ENCODE measurements at places on chromosomes 2 and 18. TPM values are rescaled to one million over a fixed set of nuclear protein-coding genes. Genes with fewer than 3 reads are reported as not detected.

GRCh38 chr2:14927021-14927564 is 294.6 kb downstream of the LRATD1 start:
- H3K27me3 ChIP-seq: no peaks in the 10 kb centered on the region
- no peak overlapping the region for H3K27ac ChIP-seq
- no peaks in the 10 kb centered on the region for H3K36me3 ChIP-seq
- no peaks in the 10 kb centered on the region for H3K4me1 ChIP-seq

- no peak overlapping the region for H3K27ac ChIP-seq
- H3K4me1 ChIP-seq: no peaks in the 10 kb centered on the region
- H3K27me3 ChIP-seq: no peaks in the 10 kb centered on the region
- DNase-seq: no peak
- H3K36me3 ChIP-seq: peaks cover 62% of the 10 kb centered on the region
- H3K4me3 ChIP-seq: no peak overlapping the region
These were observed 25.8 kb downstream of the PLEKHA3 start for GRCh38 chr2:178506101-178506500.

- H3K4me3 ChIP-seq: no peak overlapping the region
- H3K27ac ChIP-seq: no peak overlapping the region
- no peaks in the 10 kb centered on the region for H3K36me3 ChIP-seq
- no peaks in the 10 kb centered on the region for H3K27me3 ChIP-seq
- no peaks in the 10 kb centered on the region for H3K4me1 ChIP-seq
These were observed 357.5 kb upstream of the ID2 start for GRCh38 chr2:8324164-8324856.

- no peaks in the 10 kb centered on the region for H3K27me3 ChIP-seq
- no peak for DNase-seq
- H3K4me3 ChIP-seq: no peak overlapping the region
- H3K27ac ChIP-seq: no peak overlapping the region
These were observed 3.1 kb upstream of the MALT1 start for GRCh38 chr18:58668211-58668610.

GRCh38 chr18:6039055-6039454 is 143.7 kb upstream of the TMEM200C start:
- no peak overlapping the region for H3K4me3 ChIP-seq
- no peak for DNase-seq
- no peaks in the 10 kb centered on the region for H3K27me3 ChIP-seq
- no peaks in the 10 kb centered on the region for H3K4me1 ChIP-seq
- no peak overlapping the region for H3K27ac ChIP-seq

- no peak overlapping the region for H3K4me3 ChIP-seq
- no peaks in the 10 kb centered on the region for H3K36me3 ChIP-seq
- no peak overlapping the region for H3K27ac ChIP-seq
- peak; percentile 23 for DNase-seq
These were observed 125.4 kb upstream of the RNF152 start for GRCh38 chr18:62018034-62018758.

DNA sequence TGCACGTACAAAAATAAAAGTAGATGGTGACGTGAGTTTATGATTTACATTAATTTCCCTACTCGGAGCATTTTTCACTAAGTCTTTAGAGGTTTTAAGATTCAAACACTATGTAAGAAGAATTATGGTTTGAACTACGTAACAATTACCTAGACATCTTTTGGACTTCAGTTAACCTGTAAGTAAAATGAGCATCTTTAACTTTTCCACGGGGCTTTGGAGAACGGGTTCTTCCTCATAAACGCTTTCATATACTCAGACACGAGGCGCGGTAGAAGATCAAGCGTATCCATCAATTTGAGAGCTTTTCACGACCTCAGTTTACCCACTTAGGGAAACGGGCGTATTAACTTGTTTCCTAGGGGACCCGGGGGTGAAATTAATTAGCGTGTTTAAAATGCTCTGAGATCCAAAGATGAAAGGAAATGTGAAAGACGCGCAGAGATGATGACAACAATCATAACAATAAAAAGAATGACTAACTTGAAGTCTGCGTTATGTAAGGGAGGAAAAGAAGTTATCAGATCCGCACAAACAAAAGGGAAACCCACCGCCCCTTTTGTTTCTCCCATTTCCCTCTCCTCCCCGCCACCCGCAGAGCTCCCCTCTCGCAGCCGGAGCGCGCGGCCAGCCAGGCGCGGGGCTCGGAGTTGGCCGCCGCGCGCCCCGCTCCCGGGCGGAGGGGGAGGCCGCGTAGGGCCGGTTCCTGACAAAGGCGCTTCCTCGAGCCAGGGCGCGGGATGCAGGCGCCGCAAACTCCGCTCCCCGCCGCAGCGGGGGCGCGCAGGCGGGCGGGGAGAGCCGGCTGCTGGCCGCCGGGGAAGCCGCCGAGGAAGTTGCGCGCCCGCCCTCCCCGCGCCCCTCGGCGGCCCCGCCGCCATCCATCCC is 807 bp downstream of the PELI1 start:
- H3K27me3 ChIP-seq: no peaks in the 10 kb centered on the region
- no peaks in the 10 kb centered on the region for H3K4me1 ChIP-seq
- peak overlapping the region; percentile 100 for H3K27ac ChIP-seq

GRCh38 chr2:72994991-72995380 is 76.5 kb downstream of the SFXN5 start:
- H3K4me3 ChIP-seq: no peak overlapping the region
- no peak overlapping the region for H3K27ac ChIP-seq
- no peak for DNase-seq
- no peaks in the 10 kb centered on the region for H3K27me3 ChIP-seq
- H3K4me1 ChIP-seq: no peaks in the 10 kb centered on the region

DNA sequence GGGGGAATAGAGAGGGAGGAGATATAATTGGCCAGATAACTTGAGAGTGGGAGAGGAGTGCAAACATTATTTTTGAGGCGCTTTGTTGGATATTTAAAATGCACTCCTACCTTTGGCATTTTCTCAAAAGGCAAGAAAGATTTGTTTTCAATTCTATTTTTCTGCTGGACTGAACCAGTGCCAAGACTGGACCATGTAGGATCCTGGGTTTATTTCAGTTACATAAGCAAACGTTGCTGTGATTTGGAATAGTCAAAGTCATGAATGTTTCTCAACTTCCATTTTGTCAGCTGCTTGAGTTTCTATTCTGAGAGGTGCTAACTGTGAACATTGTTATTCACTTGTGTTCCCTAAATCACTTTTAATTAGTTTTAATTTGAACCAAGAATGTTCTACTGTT is 8.9 kb upstream of the CHRNA1 start:
- no peak for DNase-seq
- H3K4me1 ChIP-seq: peaks cover 15% of the 10 kb centered on the region
- no peak overlapping the region for H3K27ac ChIP-seq
- no peak overlapping the region for H3K4me3 ChIP-seq
- no peaks in the 10 kb centered on the region for H3K27me3 ChIP-seq
- H3K36me3 ChIP-seq: no peaks in the 10 kb centered on the region

- H3K36me3 ChIP-seq: no peaks in the 10 kb centered on the region
- no peak overlapping the region for H3K4me3 ChIP-seq
- H3K27me3 ChIP-seq: no peaks in the 10 kb centered on the region
- DNase-seq: no peak
- H3K4me1 ChIP-seq: peaks cover 15% of the 10 kb centered on the region
These were observed 55.9 kb upstream of the RTN4 start for GRCh38 chr2:55106148-55106547.

GRCh38 chr18:30465096-30465495 is 577.4 kb downstream of the DSC3 start:
- H3K4me3 ChIP-seq: no peak overlapping the region
- DNase-seq: peak; percentile 6
- peak overlapping the region; percentile 14 for H3K27ac ChIP-seq
- H3K4me1 ChIP-seq: no peaks in the 10 kb centered on the region
- H3K27me3 ChIP-seq: no peaks in the 10 kb centered on the region
- no peaks in the 10 kb centered on the region for H3K36me3 ChIP-seq

- no peaks in the 10 kb centered on the region for H3K36me3 ChIP-seq
- peak overlapping the region; percentile 75 for H3K27ac ChIP-seq
- H3K4me3 ChIP-seq: no peak overlapping the region
- no peak for DNase-seq
These were observed 6.5 kb downstream of the MAP4K4 start for GRCh38 chr2:101704046-101704466.

The HAUS1 gene
- 23.4 TPM for total RNA-seq

DNA sequence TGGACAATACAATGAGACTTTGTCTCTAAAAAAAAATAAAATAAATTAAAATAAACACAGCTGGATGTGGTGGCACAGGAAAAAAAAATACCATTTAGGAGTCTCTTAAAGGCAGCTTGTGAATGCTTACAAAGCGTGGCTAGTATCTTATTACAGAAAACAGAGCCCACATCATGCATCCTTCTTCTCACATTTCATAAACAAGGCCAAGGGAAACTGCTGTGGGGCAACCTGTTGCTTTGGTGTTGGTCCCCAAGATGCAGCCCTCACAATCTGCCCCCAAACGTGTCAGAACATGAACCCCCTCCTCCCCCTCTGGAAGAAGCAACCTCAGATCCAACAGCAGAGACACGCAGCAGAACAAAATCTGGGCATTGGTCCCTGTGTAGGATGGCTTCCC is 2.6 kb downstream of the SLC14A1 start:
- H3K36me3 ChIP-seq: no peaks in the 10 kb centered on the region
- no peaks in the 10 kb centered on the region for H3K4me1 ChIP-seq
- no peak for DNase-seq

The CHST9 gene
- 0.21 TPM for total RNA-seq

DNA sequence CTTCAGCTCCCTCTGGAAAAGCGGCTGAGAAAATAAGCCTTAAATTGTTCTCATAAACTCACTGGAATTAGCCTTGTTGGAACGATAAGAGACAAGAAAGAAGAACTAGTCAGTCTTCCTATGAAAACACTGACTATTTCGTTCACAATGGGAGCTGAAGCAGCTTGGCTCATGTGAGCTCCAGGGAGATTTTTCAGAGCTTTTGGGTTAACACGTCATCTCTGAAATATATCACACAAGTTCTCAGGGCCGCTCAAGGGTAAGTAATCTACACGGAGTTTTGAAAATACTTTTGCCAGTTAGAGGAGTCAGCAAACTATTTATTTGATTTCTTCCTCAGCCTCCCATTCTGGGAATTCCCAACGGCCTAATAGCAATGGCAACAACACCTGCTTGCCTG is 316.2 kb upstream of the MGAT5 start:
- no peak overlapping the region for H3K4me3 ChIP-seq
- no peak overlapping the region for H3K27ac ChIP-seq
- H3K36me3 ChIP-seq: no peaks in the 10 kb centered on the region
- no peak for DNase-seq
- H3K4me1 ChIP-seq: peaks cover 3% of the 10 kb centered on the region

The RGPD4 gene
- total RNA-seq: not detected

DNA sequence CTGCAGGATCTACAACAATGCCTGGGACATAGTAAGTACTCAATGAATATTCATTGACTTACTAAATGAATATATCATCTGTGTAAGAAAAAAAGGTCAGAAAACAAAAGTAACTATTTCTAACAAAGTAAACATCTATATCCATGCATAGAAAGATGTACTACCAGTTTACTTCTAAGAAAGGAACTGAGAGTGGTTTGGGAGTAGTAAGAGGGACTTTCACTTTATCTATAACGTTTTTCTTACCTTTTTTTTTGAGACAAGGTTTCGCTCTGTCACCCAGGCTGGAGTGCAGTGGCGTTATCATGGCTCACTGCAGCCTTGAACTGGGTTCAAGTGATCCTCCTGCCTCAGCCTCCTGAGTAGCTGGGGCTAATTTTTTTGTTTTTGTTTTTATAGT is 25.7 kb downstream of the DHX57 start:
- DNase-seq: no peak
- H3K4me3 ChIP-seq: no peak overlapping the region
- H3K27me3 ChIP-seq: no peaks in the 10 kb centered on the region

- peak; percentile 60 for DNase-seq
- no peaks in the 10 kb centered on the region for H3K4me1 ChIP-seq
- H3K27ac ChIP-seq: peak overlapping the region; percentile 77
- H3K4me3 ChIP-seq: no peak overlapping the region
These were observed 61.4 kb upstream of the RTN4 start for GRCh38 chr2:55111570-55112228.

The CPLX4 gene
- not detected for total RNA-seq

DNA sequence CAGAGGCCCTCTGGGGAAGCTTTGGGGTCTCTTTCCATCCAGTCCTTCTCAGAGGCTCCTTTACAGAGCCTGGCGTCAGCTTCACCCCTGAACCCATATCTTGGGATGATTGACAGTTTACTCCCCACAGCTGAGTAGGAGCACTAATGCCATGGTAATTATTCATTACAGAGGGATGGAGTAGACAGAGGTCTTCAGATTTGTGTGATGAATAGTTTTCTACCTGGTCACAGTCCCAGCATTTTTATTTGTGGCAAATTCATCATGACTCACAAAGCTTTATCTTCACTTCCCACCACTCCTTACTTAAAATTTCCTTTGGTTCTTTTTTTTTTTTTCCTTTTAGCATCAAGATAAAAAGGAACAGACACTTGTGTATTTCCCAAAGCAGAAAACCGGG is 104.2 kb downstream of the CCDC85A start:
- DNase-seq: no peak
- H3K27ac ChIP-seq: no peak overlapping the region
- H3K27me3 ChIP-seq: no peaks in the 10 kb centered on the region
- no peaks in the 10 kb centered on the region for H3K4me1 ChIP-seq

DNA sequence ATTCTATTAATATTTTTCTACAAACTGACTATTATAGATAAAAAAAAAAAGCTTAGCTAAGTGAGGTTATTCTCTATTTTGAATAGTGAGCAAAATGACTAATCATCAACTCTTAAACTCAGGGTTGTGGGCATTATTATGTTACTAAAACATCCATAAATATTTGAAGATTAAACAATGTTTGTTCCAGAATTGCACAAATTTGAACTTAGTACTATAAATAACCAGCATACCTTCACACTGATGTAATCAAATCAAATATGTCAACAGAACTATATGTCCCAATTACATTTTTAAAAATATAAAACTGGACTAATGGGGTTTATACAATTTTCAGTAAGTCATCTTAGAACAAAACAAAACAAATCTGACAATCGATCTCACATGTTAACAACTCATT is 800.9 kb downstream of the LRP1B start:
- no peak overlapping the region for H3K4me3 ChIP-seq
- DNase-seq: no peak
- H3K27me3 ChIP-seq: no peaks in the 10 kb centered on the region
- no peak overlapping the region for H3K27ac ChIP-seq
- H3K4me1 ChIP-seq: no peaks in the 10 kb centered on the region
- no peaks in the 10 kb centered on the region for H3K36me3 ChIP-seq

GRCh38 chr2:216987252-216987821 is 127.5 kb upstream of the TNP1 start:
- no peaks in the 10 kb centered on the region for H3K4me1 ChIP-seq
- no peaks in the 10 kb centered on the region for H3K27me3 ChIP-seq
- H3K27ac ChIP-seq: peak overlapping the region; percentile 36
- no peak overlapping the region for H3K4me3 ChIP-seq
- H3K36me3 ChIP-seq: no peaks in the 10 kb centered on the region
- peak; percentile 83 for DNase-seq

GRCh38 chr2:101300836-101301235 is 7.7 kb downstream of the RNF149 start:
- no peak for DNase-seq
- no peaks in the 10 kb centered on the region for H3K27me3 ChIP-seq
- H3K4me3 ChIP-seq: no peak overlapping the region

DNA sequence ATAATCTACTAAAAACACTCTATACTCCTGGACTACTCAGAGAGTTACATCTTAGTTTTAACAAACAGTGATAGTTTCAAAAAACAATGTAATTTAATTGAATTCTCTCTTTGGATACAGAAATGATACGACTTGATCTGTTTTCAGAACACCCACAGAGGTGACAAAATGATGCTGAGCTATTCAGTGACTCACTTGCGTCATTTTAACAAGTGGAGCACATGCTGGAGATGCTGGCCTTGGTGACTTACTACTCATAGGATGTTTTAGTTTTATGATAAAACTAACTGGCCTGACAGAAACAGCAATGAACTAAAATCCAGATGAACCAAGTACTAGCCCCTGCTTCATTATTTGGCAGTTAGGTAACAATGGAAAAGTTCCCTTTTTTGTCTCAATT is 101.3 kb upstream of the ITGB6 start:
- H3K4me1 ChIP-seq: peaks cover 14% of the 10 kb centered on the region
- peaks cover 49% of the 10 kb centered on the region for H3K36me3 ChIP-seq
- DNase-seq: no peak
- no peaks in the 10 kb centered on the region for H3K27me3 ChIP-seq

All from tibial nerve (tissue), 4 donors.